ENCODE measurements at places on chromosomes 1 and 21.

GRCh38 chr1:151924691-151925587 lies 15.6 kb upstream of the THEM4 start:
- DNase-seq: no peak

DNA sequence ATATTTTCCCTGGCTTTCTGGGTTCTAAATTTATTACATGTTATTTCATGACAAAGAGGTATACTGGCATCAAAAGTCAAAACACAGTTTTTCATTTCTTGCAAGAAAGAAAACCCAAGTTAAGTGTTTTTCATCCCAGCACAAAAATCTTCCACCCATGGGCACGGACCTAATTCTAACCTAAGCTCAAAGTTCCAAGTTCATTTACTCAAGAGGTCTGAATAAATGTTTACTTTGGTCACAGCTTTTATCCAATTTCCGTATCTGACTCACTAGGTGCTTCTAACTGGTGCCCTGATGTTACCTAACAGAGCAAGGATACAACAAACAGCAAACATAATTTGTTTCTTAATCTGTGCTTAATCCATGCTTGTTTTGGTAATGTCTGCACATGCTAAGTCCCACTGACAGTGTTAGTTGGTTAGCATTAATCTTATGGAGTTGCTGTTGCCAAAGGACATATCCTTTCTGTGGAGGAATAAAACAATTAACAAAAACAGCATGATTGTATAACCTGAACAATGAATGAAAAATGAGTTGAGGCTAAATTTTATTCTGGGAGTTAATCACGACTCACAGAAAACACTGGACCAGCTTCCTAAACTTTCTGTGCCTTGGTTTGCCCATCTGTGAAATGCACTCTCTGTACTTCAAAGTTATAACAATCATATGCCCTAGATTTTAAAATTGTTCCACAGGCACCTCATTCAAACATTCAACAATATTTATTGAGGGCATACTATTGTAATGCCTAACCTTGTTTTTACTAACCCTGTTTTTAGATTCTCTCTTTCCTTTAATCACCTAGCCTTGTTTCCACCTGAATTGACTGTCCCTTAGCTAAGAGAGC lies 4.2 kb upstream of the CHD1L start:
- no peak for DNase-seq

- no peak for DNase-seq
Observed at GRCh38 chr1:70498666-70499065, 87.6 kb downstream of the CTH start.

GRCh38 chr1:31712068-31712467 lies 8.3 kb upstream of the COL16A1 start:
- DNase-seq: no peak

DNA sequence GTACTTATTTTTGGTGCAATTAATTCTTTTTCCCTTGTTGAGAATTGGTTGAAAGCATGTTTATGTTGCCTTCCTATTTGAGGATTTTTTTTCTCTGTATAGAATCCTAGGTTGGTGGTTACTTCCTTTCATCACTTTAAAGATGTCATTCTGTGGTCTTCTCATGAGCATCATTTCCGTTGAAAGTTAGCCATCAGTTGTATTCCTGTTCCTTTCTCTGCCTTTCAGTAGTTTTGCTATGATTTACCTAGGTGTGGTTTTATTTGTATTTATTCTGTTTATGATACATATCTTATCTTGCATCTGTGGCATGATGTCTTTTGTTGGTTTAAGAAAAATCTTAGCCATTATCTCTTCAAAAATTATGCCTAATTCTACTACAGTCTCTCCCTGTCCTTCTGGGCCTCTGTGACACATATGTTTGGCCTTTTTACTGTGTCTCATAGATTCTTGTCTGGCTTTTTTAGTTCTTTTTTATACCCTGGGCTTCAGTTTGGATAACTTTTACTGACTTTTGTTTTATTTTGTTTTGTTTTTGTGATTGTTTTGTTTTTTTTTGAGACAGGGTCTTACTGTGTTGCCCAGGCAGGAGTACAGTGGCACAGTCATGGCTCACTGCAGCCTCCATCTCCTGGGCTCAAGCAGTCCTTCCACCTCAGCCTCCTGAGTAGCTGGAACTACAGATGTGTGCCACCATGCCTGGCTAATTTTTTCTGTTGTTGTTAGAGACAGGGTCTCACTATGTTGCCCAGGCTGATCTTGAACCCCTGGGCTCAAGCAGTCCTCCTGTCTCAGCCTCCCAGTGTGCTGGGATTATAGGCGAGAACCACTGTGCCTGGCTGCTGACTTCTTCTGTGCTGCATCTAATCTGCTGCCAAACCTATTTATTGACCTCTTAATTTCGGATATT lies 24.1 kb downstream of the PTGFRN start:
- DNase-seq: no peak

DNA sequence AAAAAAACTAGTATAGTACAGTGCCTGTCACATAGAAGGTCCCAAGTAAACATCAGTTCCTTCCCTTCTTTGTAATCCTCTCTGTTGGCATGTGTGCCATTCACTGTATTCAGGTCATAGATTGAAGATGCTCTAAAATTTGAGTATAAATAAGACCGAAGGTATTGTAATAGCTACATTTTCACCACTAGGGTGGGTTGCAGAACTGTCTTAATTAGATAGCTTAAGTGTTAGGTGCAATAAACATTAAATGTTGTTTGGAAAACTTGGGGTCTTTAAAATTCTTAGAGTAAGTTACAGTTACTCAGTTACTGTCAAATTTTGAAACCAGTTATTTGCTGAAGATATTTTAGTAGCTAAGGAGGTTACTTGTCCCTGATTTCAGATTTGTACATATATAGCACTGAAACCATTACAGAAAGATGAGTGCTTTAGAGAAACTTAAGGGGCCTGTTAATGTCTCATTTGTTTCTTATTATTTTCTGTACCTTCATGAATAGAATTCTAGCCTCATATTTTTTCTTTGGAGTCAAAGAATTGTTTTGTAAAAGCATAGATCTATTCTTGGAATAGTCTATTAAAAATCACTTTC lies 24.3 kb downstream of the PER3 start:
- DNase-seq: no peak

DNA sequence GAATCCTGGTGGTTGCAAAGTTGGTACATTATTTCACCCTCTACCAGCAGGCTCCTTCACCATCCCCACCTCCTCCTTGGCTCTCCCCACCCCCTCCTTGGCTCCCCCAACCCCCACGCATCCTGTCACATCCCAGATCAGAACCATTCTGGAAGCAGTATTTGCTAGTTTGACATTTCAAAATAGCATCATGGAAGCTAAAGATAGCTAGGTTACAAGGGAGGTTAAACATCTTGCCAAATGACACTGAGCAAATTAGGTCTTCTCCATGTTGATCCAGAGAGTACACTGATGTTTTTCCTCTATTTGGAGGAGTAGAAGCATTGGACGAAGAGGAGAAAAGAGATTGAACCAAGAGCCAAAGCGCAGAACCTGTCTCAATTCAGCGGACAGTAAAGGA lies 158.9 kb upstream of the FGGY start:
- DNase-seq: no peak

DNA sequence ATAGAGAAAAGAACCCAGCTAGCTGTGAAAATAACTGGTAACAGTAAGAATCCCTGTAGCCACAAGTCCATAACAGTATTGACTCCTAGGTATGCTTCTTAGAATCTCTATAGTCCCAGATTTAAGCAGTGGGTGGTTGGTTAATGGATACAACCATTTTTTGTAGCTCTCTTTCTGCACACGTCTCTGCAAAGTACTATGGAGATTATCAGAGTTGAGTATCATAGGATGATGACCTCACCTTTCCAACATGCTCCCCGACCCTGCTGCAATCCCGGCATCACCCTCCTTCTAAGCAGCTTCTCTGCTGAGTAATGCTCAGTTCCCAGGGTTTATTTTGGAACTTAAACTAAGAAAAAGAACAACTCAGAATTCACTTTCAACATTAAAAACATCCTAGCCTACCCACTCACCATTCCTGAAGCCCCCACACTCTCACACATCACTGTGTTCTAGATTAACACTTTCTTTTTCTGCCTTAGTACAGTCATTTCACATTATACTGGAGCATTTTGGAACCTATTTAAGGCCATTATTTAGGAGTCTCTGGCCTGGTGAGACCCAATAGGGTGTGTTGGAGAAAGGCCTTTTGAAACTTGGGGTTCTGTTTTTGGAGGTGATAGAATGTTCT lies 2.7 kb downstream of the MLLT11 start:
- no peak for DNase-seq

- no peak for DNase-seq
Observed at GRCh38 chr1:161864577-161864976, 98.5 kb downstream of the ATF6 start.

DNA sequence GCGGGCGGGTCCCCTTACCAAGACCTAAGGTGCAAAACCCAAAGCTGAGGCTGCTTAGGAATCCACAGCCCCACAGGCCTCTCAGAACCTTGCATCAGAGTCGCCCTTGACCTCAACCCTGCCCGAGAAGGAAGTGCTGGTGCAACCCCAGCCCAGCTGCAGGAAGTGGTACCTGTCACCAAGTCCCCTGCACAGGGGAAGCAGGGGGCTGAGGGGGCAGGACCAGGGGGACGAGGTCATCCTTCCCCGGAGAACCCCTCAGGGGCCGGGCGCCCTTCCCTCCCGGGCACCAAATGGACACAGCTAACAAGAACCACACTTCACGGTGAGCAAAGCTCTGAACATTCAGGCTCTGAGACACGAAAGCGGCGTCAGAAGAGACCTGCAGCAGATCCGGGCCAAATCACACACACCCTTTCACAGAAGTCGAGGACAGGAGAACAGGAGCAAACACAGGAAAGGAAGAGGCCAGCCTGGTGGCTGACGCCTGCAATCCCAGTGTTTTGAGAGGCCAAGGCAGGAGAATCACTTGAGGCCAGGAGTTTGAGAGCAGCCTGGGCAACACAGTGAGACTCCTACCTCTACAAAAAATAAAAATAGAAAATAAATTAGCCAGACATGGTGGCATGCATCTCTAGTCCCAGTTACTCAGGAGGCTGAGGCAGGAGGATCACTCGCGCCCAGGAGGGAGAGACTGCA lies 6.4 kb downstream of the ITGB2 start:
- peak; percentile 44 for DNase-seq

GRCh38 chr1:226690460-226690982 lies 48.6 kb downstream of the ITPKB start:
- peak; percentile 53 for DNase-seq

GRCh38 chr1:243428617-243429342 lies 172.9 kb downstream of the SDCCAG8 start:
- DNase-seq: no peak

- peak; percentile 44 for DNase-seq
Observed at GRCh38 chr1:244074559-244075171, 23.6 kb downstream of the ZBTB18 start.

- no peak for DNase-seq
Observed at GRCh38 chr1:211420845-211421454, 71.0 kb downstream of the RD3 start.

- no peak for DNase-seq
Observed at GRCh38 chr1:166980383-166980782, 5.0 kb upstream of the ILDR2 start.

DNA sequence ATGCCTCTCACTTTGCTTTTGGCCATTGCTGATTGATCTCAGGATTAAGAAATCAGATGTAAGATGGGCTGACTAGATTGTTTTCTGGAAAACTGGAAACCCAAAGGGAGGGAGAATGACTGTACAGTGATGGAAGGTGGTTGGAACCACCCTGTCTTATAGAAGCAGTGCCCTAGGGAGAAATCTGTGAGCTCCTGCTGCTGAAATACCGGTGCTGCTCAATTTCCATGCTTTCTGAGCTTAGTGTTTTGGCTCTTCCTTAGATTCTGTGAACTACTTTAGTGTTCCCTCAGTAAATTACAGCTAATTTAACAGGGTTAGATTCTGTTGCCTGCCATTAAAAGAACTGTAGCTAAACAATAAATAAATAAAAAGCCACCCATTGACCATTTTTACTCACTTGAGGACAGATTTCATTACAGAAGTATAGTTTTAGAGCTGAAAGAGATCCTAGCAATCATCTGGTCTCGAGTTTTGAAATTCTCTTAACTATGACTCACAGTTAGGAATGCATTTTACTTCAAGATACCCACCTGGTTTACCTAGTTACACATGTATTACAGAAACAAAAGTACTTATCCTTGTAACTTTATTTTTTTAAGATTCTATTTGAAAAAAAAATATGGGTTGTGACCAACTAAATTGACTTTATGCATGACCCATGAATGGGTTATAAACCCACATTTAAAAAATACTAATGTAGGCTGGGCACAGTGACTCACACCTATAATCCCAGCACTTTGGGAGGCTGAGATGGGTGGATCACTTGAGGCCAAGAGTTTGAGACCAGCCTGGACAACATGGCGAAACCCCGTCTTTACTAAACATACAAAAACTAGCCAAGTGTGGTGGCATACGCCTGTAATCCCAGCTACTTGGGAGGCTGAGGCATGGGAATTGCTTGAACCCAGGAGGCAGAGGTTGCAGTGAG lies 33.2 kb downstream of the CAMSAP2 start:
- no peak for DNase-seq

DNA sequence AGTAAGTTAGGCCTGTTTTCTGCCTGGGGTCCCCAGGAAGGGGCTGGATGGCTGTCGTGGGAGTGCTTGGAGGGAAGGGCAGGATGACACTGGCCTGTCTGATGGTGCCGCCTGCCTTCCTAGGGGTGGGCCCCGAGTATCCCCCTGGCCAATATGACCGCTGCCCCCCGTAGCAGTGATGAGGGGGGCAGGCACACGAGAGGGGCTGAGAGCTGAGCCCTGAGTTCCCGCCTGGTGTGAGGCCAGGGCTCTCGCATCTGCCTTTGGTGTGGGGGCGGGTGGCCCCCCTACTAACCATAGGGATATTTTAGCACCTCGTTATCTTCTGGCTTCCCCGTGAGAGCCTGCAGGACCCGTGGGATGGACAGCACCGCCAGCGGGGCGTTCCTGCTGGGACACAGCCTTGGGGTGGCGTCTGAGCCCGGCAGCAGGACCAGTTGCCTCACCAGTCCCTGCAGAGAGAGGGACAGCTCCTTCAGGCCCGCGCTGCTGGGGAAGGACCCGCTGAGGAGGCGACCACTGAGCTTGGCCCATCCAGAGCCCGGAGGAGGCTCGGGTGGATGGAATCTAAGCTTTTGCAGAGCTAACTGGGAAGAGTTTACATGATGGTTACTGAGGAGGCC lies 10.4 kb downstream of the KRTAP10-1 start:
- DNase-seq: no peak

DNA sequence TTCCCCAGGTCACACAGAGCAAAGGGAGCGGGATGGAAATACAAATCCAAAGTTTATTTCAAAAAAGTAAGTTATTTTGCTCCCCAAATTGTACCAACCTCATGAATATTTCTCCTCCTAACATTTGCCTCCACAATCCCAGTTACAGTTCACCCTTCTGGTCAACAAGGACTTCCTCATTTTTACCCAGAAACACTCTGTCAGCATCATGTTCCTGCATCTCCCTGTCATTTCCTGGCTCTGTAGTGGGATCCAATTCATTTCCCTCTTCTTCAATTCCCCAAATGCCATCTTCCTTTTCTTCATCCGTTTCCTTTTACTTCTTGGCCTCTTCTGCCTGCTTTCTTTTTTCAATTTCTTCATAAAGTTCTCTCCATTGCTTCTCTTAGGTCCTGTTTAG lies 32.0 kb upstream of the EPS15 start:
- no peak for DNase-seq

Measured in stimulated activated CD4-positive, alpha-beta T cell treated with anti-CD3 and anti-CD28 coated beads, Interleukin-15, amount 100 ng/mL, for 48 hours (primary cell).